CD4-positive, alpha-beta T cell treated with Interleukin-17A for 4 hours (primary cell): ENCODE measurements at places on chromosomes 16 and 17.
A peak's percentile ranks its signal among the peaks of the same experiment; 100 is the strongest.

GRCh38 chr17:50514936-50515702, 6.9 kb downstream of the MYCBPAP start:
- no peak for DNase-seq

GRCh38 chr17:10802496-10803284, 1.2 kb downstream of the TMEM238L start:
- no peak for DNase-seq

- DNase-seq, result no peak
Measured at GRCh38 chr17:27376637-27377547, 79.4 kb upstream of the KSR1 start.

- DNase-seq, result peak; percentile 6
Measured at GRCh38 chr17:6713130-6713917, at the start of gene SLC13A5. Gene SLC13A5 (minus strand): TSS chr17:6713369. CDS start chr17:6713333, 36 bp downstream.
